ENCODE measurements at places on chromosomes 6 and 20. TPM values are rescaled to one million over a fixed set of nuclear protein-coding genes. Genes with fewer than 3 reads are reported as not detected.

- no peak for DNase-seq
These were observed 32.0 kb downstream of the TSPYL4 start for GRCh38 chr6:116221911-116222310.

The GSS gene
- total RNA-seq, result 27.0 TPM

DNA sequence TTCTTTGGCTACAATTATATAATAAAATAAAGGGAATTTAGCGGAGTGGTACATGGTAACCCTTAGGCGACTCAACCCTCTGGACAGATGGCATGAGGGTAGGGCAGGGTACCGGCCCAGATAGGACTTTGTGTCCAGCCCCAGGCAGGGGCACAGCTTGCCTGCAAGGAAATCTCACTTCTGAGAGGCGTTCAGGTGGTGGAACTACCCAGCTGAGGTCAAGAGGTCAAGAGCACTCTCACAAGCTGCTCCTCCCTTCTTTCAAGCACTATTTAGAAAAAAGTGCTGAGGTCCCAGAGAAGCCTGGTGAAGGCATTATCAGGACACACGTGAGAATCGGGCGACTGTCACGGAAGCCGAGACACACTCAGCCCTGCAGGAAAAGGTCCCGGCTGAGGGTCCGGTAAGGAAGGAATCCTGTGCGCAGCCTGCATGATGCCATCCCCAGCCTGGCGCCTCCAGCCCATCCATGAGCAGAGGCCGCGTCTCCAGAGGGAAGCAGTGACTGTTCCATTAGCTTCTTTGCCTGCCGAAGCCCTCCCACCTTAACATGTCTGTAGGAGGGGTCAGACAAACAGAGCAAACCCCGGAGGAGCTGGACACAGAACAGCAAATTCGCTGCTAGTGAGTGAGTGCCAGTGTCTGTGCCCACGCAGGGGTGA lies 54.8 kb downstream of the WDR27 start:
- DNase-seq, result no peak

The PTPRA gene
- 76.5 TPM for total RNA-seq

The KCNK15 gene
- not detected for total RNA-seq

GRCh38 chr6:157430834-157431233 lies 49.8 kb downstream of the ZDHHC14 start:
- DNase-seq, result no peak

DNA sequence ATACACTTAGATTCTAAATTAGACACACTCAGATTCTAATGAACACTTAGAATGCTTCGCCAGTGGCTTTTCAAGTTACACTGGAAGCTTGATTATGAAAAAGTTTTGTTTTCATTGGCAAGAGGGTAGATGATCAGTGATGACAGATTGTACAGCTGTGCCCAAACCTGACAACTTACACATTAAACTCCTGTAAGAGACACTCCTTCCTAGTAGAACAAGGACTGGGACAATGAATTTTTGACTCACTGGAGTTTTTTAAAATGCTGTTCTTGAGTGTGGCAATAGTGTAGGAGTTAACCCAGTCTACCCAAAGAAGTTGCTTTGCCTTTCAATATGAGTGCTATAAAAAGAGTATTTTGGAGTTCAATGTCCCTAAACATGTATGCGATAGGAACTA lies 140.8 kb downstream of the SLC16A10 start:
- DNase-seq, result no peak

- no peak for DNase-seq
These were observed 293.1 kb upstream of the KCNQ5 start for GRCh38 chr6:72328775-72329174.

DNA sequence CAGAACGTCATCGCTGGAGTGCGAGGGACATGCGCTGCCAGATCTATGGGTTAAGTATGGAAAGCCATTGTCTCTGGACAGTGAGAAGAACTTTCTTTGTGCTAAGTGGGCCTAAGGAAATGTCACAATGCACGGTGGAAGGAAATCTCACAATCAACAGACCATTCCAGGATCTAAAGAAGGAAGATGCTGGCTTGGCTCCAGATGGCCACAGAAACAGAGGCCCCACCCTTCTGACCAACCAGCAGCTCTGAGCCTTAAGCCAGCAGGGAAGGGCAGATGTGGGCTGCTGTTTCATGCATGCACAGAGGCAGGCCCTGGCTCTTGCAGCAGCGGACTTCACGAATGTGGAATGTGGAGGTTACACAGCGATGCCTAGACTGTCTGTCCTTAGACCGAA lies 156.3 kb downstream of the SOBP start:
- DNase-seq, result no peak

GRCh38 chr6:31575952-31576685 lies 754 bp downstream of the TNF start:
- DNase-seq, result no peak

DNA sequence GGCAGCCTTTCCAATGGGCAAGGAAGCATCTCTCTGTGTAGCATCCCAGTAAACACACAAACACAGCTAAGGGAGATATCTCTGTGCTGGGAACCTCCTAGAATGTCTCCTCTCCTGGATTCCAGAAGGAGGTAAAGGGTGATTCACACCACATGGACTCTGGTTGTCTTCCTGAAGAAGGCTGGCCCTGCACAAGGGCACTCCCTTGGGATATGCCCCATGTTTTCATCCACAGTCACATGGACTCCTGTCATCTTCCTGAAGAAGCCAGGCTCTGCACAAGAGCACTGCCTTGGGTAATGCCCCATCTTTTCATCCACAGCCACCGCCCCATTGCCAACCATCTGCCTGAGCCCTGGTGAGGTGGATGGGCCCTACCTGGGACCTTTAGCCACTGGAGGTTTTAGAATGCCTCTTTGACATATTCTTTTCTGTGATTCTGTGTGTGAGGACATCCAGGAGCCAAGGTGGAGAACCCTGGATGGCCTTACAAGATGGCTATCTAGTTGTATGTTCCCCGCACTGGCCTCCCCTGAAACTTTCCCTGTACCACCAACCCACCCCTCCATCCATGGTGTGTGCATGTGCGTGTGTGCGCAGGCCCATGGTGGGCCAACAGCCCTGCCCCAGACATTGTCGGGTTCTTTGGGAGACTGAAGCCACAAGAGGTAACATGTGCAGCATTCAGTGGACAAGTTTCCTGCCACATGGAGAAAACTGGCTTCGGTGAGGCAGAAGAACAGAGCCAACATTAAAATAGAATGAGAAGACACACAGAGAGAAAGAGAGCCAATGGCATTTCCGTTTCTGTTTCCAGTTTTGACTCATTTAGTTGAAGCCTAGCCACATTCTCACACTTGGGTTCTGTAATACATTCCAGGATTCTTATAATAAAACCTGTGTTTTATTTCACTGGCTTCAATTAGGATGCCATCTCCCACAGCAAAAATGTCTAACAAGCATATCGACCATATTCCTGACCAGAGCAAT lies 110.2 kb upstream of the CST7 start:
- DNase-seq, result no peak

The EPHA7 gene
- not detected for total RNA-seq

The CLVS2 gene
- total RNA-seq, result not detected

The FOXF2 gene
- not detected for total RNA-seq

DNA sequence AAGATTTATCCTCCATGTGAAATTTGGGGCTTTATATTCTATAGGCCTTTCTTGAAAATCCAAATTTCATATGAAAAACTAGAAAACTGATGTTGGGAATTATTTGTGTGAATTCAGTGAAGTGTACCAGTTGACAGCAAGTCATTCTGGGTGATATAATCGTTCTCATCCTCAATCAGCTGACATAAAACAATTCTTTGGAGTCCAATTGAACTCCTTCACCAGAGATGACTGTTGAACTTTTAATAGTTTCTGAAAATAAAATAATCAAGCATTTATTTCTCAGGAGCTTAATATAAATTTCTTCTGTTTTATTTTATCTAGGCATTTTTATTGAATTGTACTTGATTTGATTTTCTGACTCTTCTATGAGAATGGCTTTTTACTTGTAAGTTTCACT lies 92.6 kb downstream of the ADGRB3 start:
- DNase-seq, result no peak

GRCh38 chr6:1461207-1461606 lies 71.8 kb downstream of the FOXF2 start:
- DNase-seq, result no peak

- DNase-seq, result no peak
These were observed 22.6 kb downstream of the UST start for GRCh38 chr6:148769304-148769968.

The LTB gene
- total RNA-seq, result 891 TPM

DNA sequence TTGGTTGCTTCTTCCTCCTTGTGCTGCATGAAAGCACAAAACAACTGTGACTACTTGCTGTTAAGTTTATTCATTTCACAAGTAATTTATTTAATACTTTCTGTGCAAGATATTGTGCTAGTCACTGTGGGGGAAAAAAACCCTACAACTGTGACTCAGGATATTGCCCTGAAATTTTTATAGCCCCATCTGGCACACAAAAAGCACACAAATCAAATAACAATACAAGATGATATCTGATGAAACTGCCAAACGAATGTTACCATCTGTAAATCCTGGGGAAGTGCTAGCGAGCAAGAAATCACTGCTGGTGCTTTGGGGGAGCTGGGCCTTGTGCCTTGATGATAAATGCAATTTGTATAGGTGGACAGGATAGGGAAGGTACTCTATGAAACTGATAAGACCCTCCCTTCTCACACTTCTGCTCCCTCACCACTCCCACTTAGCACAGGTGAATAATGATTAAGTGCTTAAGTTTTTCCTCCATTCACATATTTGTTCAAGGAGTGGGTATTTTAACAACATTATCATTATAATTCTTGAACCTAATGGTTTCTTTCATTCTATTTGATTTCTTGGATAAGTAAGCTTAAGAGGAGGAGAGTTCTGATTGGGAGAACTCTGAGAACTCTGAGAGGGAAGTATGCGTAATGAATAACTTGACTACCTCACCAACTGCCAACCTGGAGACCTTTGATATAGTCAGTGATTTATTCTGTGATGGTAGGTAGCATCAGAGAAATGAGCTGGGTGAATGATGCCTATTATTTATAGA lies 115.3 kb downstream of the RTN4IP1 start:
- DNase-seq, result no peak

The SRMS gene
- not detected for total RNA-seq

The ULBP3 gene
- total RNA-seq, result 0.68 TPM

The SLC17A3 gene
- total RNA-seq, result 2.4 TPM

GRCh38 chr6:114446342-114446741 lies 103.5 kb upstream of the HS3ST5 start:
- DNase-seq, result no peak

GRCh38 chr20:48349656-48350055 lies 478.1 kb downstream of the PREX1 start:
- no peak for DNase-seq

DNA sequence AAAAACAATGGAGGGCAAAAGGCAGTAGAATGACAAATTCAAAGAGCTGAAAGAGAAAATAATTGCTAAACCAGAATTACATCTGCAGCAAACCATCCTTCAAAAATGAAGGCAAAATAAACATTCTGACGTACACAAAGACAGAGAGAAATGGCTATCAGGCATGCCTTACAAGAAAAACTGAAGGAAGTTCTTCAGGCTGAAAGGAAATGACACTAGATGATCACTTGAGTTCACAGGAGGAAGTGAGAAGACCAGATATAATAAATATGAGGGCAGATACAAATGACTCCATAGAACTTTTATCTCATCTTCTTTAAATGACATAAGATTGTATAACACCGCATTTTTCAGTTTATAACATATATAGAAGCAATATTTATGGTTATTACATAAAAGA lies 30.0 kb downstream of the DZANK1 start:
- DNase-seq, result no peak

The DLK2 gene
- total RNA-seq, result 0.25 TPM

- DNase-seq, result no peak
These were observed 45.6 kb upstream of the ARFGEF2 start for GRCh38 chr20:48875914-48876240.

GRCh38 chr20:14830899-14831298 lies 493.5 kb upstream of the FLRT3 start:
- DNase-seq, result no peak

- no peak for DNase-seq
These were observed 149.1 kb upstream of the FAM83B start for GRCh38 chr6:54697424-54697823.

GRCh38 chr6:135183532-135184440 lies 2.7 kb downstream of the MYB start:
- peak; percentile 48 for DNase-seq

DNA sequence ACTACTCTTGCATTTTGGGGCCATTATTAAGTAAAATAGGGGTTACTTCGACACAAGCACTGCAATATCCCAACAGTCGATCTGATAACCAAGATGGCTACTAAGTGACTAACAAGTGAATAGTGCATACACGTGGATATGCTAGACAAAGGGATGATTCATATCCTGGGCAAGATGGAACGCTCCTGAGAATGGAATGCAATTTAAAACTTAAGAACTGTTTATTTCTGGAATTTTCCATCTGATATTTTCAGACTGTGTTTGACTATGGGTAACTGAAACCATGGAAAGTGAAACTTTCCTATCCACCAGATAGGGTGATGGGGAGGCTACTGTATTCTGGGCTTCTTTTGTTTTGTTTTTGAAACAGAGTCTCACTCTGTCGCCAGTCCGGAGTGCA lies 66.5 kb downstream of the ILRUN start:
- DNase-seq, result no peak

The GGTLC1 gene
- not detected for total RNA-seq

DNA sequence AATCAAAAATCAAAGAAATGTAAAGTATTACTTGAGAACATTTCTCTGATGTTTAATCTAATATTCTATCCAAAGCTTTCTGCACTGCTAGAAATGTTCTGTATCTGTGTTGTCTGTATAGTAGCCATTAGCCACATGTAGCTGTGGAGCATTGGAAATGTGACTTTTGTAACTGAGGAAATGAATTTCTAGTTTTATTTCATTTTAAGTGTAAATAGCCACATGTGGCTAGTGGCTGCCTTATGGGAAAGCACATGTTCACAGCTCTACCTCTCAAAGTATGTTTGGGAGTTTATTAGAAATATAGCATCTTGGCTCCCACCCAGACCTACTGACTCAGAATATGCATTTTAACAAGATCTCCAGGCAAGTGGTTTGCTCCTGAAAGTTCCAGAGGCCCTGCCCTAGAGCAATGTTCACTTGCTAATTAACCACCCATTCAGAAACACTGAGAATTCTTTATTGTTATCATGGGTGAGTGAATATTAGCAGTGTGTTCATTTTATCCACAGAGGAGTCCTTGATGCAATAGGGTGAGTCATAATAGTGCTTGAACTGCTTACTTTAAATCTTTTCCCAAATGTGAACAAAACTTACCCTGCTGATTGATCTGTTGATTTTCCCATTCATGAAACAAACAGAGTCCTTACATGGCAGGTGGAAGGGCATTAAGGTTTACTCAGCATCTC lies 282.7 kb downstream of the PLCB1 start:
- DNase-seq, result no peak

GRCh38 chr20:17417225-17417624 lies 114.0 kb downstream of the BFSP1 start:
- DNase-seq, result no peak

The ERVFRD-1 gene
- not detected for total RNA-seq

- no peak for DNase-seq
These were observed 16.3 kb downstream of the PLEKHG1 start for GRCh38 chr6:150615967-150616366.

GRCh38 chr6:75491291-75491690 lies 2.3 kb downstream of the FILIP1 start:
- DNase-seq, result no peak

The FAM217A gene
- not detected for total RNA-seq

The SEL1L2 gene
- total RNA-seq, result not detected

Measured in T-helper 17 cell (primary cell).